Neural crest cell (in vitro differentiated cells): ENCODE measurements at places on chromosomes 4 and X. TPM values are rescaled to one million over a fixed set of nuclear protein-coding genes. Genes with fewer than 3 reads are reported as not detected.
A peak's percentile ranks its signal among the peaks of the same experiment; 100 is the strongest.

The UBQLN2 gene
- total RNA-seq: 40.3 and 41.4 TPM in 2 replicates

The GLOD5 gene
- total RNA-seq: not detected in 2 replicates

The TASL gene
- total RNA-seq: not detected in 2 replicates

The F8 gene
- 2.1 and 2.3 TPM in 2 replicates for total RNA-seq

The DCUN1D4 gene
- 69.0 and 70.9 TPM in 2 replicates for total RNA-seq

The AKAP4 gene
- not detected in 2 replicates for total RNA-seq

The HSFX4 gene
- total RNA-seq: not detected in 2 replicates

The CENPI gene
- 39.8 TPM in 2 replicates for total RNA-seq

The KIT gene
- total RNA-seq: 14.5 and 18.7 TPM in 2 replicates

The UGT2B10 gene
- total RNA-seq: not detected in 2 replicates

The MAGEA2 gene
- not detected in 2 replicates for total RNA-seq

The EREG gene
- total RNA-seq: not detected in 2 replicates

The CABS1 gene
- not detected in 2 replicates for total RNA-seq

The PABPC1L2A gene
- 0.23 and 0.39 TPM in 2 replicates for total RNA-seq

- no peaks in the 10 kb centered on the region for H3K27me3 ChIP-seq
- DNase-seq: no peak
- no peaks in the 10 kb centered on the region for H3K4me1 ChIP-seq
- no peaks in the 10 kb centered on the region for H3K36me3 ChIP-seq
- no peak overlapping the region for H3K27ac ChIP-seq
Measured at GRCh38 chrX:45196701-45197100, 4.0 kb downstream of the DIPK2B start.

DNA sequence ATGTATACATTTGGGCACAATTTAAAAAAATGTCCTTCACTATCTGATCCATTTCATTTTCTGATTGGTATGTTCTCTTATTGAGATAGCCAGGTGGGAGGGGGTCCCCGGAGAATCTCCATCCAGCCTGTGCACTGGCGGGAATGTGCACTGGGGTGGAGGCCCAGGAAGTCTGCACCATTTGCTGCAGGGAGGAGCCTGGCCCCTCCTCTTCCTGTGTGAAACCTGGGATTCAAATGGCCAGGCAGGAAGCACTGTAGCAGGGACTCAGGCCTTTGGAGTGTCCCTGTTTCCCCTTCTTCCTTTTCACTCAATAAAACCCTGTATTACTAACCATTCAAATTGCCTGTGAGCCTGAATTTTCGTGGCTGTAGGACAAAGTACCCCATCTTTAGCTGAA lies 44.3 kb downstream of the GPRIN3 start:
- peaks cover 10% of the 10 kb centered on the region for H3K4me1 ChIP-seq
- no peak overlapping the region for H3K27ac ChIP-seq
- no peaks in the 10 kb centered on the region for H3K27me3 ChIP-seq
- no peak for DNase-seq
- no peaks in the 10 kb centered on the region for H3K36me3 ChIP-seq

GRCh38 chr4:89214308-89214707 lies 93.3 kb downstream of the GPRIN3 start:
- H3K4me1 ChIP-seq: no peaks in the 10 kb centered on the region
- H3K36me3 ChIP-seq: no peaks in the 10 kb centered on the region
- no peak overlapping the region for H3K4me3 ChIP-seq
- no peak for DNase-seq
- no peak overlapping the region for H3K27ac ChIP-seq

- no peaks in the 10 kb centered on the region for H3K4me1 ChIP-seq
- no peak overlapping the region for H3K27ac ChIP-seq
- no peak overlapping the region for H3K4me3 ChIP-seq
- H3K27me3 ChIP-seq: no peaks in the 10 kb centered on the region
- DNase-seq: no peak
- no peaks in the 10 kb centered on the region for H3K36me3 ChIP-seq
Measured at GRCh38 chrX:11998944-11999343, 139.3 kb upstream of the FRMPD4 start.

DNA sequence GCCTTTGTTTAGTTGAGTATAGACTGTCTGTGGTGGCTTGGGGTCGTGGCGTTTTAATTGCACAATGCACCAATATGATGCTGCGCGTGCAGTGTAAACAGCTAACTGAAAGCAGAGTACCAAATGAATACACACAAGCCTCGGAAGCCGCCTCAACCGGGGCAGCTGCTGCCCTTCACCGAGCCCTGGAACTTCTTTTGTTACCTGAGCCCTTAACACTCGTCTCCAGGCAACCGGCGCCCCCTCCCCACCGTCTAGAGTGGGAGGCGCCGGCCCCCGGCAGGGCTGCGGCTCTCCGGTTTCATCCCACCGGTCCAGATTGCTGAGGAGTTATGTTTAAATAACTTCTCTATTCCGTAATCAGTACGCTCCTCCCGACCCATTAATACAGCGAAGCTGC lies 173.2 kb upstream of the TBL1X start:
- H3K27me3 ChIP-seq: peaks cover 44% of the 10 kb centered on the region
- no peak overlapping the region for H3K27ac ChIP-seq
- H3K4me1 ChIP-seq: peaks cover 29% of the 10 kb centered on the region
- DNase-seq: peak; percentile 1

- H3K27ac ChIP-seq: no peak overlapping the region
- DNase-seq: no peak
- no peaks in the 10 kb centered on the region for H3K36me3 ChIP-seq
Measured at GRCh38 chr4:125729171-125729570, 414.4 kb downstream of the FAT4 start.

DNA sequence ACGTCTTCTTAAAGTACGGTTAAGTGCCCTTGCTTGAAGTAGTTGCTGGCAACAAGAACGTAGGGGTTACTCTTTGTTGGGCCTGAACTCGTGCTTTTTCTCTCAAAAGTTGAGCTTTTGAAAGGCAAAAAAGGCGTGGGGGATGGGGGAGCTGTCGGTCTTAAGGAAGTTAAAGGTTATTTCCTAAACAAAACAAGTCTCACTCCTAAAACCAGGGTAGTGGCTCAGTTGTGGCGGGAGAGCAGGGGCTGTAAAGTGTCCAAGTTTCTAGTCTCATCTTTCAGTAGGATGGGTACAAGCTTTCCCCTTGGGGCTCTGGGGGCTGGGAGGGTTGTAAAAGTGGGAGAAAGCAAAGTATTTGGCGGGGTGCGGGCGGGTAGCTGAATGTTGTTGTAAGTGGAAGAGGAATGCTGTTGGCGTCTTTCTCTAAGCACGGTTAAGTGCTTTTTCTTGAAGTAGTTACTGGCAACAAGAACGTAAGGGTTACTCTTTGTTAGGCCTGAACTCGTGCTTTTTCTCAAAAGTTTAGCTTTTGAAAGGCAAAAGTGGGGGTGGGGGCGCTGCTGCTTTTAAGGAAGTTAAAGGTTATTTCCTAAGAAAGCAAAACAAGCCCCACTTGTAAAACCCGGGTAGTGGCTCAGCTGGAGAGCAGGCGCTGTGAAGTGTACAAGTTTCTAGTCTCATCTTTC lies 904 bp upstream of the WDR1 start:
- DNase-seq: no peak
- peak overlapping the region; percentile 98 for H3K27ac ChIP-seq
- H3K36me3 ChIP-seq: peaks cover 4% of the 10 kb centered on the region
- H3K4me3 ChIP-seq: peak overlapping the region; percentile 93
- H3K4me1 ChIP-seq: peaks cover 34% of the 10 kb centered on the region

DNA sequence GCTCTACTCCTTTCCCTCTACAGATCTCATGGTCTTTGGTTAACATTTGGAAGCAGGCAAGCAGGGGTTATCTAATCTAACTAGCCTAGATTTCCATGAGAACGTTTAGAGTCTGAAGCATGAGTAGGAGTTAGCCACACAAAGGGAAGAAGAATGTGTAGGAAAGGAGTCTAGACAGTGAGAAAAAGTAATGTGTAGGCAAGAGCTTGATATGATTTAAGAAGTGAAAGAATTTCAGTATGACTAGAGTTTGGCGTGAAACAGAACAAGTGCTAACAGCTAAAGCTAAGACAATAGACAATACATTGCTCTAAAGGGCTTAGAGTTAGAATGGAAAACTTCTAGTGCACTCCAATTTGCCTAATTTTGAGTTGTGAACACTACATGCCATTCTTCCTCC lies 10.8 kb downstream of the CXCL8 start:
- H3K4me1 ChIP-seq: no peaks in the 10 kb centered on the region
- no peak overlapping the region for H3K4me3 ChIP-seq
- DNase-seq: no peak
- H3K36me3 ChIP-seq: no peaks in the 10 kb centered on the region

- no peaks in the 10 kb centered on the region for H3K36me3 ChIP-seq
- DNase-seq: no peak
- H3K27me3 ChIP-seq: no peaks in the 10 kb centered on the region
- H3K4me3 ChIP-seq: no peak overlapping the region
Measured at GRCh38 chrX:34146906-34147305, 14.8 kb upstream of the FAM47A start.

DNA sequence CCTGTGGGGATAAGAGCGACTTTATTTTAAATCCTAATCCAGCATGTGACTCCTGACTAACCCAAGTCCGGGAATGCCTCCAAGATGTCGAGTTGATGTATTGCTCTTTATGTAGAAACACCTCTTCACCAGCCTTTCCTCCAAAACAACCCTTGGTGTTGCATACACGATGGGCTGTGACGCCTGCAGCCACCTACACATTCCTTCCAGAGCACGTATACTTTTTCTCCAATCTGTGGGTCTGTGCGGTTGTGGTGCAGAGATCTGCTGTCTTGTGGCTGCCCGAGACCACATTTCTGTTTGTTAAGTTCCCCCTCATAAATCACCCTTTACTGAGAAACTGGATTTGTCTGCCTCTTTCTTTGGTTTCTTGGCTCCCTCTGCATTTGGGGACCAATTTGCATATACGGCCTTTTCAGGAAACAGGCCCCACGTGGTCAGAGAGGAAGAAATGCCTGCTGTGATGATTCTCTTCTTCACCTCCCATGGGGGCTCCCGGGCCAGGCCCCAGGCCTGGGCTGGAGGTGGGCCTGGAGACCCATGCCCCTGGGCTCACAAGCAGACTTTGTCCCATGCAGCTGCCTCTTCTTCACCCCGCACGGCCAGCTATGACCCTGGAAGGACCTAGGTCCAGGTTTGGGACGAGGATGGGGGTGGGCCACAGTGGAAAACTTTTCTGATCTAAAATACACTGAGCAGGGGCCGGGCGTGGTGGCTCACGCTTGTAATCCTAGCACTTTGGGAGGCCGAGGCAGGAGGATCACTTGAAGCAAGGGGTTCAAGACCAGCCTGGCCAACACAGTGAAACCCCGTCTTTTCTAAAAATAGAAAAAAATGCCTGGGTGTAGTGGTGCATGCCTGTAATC lies 21.4 kb upstream of the AFAP1 start:
- no peak overlapping the region for H3K4me3 ChIP-seq
- H3K36me3 ChIP-seq: no peaks in the 10 kb centered on the region
- H3K27me3 ChIP-seq: no peaks in the 10 kb centered on the region
- peaks cover 41% of the 10 kb centered on the region for H3K4me1 ChIP-seq
- DNase-seq: no peak

- H3K27me3 ChIP-seq: no peaks in the 10 kb centered on the region
- no peak overlapping the region for H3K27ac ChIP-seq
- no peaks in the 10 kb centered on the region for H3K4me1 ChIP-seq
Measured at GRCh38 chrX:100995469-100995868, 26.0 kb downstream of the ARL13A start.

DNA sequence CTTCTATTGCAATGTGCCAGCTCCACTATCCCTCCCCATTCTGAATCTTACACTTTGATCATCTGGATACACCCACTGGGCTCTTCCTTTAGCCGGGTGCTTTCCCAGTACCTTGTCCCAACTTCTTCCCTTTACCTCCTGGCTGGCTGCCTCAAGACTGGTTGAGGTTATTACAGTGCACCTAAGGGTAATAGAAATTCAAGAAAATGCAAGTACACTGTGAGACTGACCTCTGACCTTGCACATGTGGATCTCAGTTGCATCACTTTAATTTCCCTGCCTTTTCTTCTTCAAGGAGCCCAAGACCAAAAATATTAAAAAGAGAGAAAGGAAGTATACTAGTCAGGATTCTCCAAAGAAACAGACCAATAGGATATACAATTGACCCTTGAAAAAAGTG lies 53.9 kb upstream of the NOCT start:
- no peaks in the 10 kb centered on the region for H3K27me3 ChIP-seq
- H3K4me3 ChIP-seq: no peak overlapping the region
- no peaks in the 10 kb centered on the region for H3K36me3 ChIP-seq
- no peaks in the 10 kb centered on the region for H3K4me1 ChIP-seq
- H3K27ac ChIP-seq: peak overlapping the region; percentile 51

DNA sequence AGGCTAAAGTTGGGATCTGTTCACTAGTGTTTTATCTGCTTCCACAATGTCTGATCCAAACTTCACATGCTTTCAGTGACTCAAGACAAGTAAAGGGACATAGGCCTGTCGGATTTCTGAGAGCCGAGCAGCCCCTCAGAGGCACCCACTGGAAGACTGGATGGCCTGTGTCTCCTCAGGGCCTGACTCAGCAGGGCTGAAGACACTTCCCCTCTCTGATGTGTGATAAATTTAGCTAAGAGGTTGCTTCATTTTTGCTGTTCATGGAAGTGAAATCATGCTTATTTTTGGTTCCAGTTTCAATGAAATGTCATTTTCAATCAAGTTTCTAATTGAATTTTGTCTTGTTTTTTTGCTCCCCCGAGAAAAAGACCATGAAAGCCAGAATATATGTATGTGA lies 93.7 kb downstream of the MXRA5 start:
- H3K4me3 ChIP-seq: no peak overlapping the region
- DNase-seq: no peak
- no peaks in the 10 kb centered on the region for H3K4me1 ChIP-seq
- no peaks in the 10 kb centered on the region for H3K36me3 ChIP-seq
- no peak overlapping the region for H3K27ac ChIP-seq

- H3K36me3 ChIP-seq: peaks cover 4% of the 10 kb centered on the region
- no peaks in the 10 kb centered on the region for H3K4me1 ChIP-seq
- DNase-seq: no peak
- H3K27me3 ChIP-seq: no peaks in the 10 kb centered on the region
- no peak overlapping the region for H3K4me3 ChIP-seq
Measured at GRCh38 chr4:165301833-165302232, 25.6 kb upstream of the MSMO1 start.

DNA sequence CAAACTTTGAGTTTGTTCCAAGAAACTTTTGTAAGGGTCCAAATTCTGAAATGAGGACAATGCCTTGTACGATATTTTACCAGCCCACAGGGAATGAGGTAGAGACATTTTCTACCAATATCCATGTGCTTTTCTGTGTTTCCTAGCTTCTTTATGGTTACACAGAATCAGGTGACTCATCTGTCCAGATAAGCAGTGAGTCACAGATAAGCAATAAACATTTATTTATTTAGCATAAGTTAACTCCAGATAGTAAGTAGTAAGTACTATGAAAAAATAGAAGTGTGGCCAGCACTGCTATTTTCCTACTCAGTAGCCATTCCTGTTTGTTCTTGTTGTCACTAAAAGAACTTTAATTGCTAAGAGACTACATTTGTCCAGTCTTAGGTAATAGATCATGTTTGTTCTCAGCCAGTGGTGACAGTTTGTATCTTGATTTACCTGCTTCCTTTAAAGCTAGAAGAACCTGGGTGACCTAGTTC lies 7.4 kb downstream of the AFF1 start:
- peaks cover 13% of the 10 kb centered on the region for H3K4me1 ChIP-seq
- H3K27ac ChIP-seq: no peak overlapping the region

DNA sequence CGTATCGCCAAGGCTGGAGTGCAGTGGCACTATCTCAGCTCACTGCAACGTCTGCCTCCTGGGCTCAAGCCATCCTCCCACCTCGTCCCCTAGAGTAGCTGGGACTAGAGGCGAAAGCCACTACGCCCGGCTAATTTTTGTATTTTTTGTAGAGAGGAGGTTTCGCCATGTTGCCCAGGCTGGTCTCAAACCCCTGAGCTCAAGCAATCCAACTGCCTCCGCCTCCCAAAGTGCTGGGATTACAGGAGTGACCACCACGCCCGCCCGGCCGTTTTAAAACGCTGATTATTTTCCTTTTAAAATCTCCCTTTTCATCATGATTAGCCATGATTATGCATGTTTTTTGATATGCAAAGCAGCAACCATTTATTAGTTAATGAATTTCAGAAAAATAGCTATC lies 2.2 kb downstream of the N4BP2 start:
- peak overlapping the region; percentile 93 for H3K4me3 ChIP-seq
- H3K27ac ChIP-seq: no peak overlapping the region
- H3K4me1 ChIP-seq: peaks cover 37% of the 10 kb centered on the region
- DNase-seq: no peak
- peaks cover 7% of the 10 kb centered on the region for H3K36me3 ChIP-seq
- no peaks in the 10 kb centered on the region for H3K27me3 ChIP-seq
